Neural progenitor cell (in vitro differentiated cells): ENCODE measurements at places on chromosomes 16 and 17. TPM values are rescaled to one million over a fixed set of nuclear protein-coding genes. Genes with fewer than 3 reads are reported as not detected.

DNA sequence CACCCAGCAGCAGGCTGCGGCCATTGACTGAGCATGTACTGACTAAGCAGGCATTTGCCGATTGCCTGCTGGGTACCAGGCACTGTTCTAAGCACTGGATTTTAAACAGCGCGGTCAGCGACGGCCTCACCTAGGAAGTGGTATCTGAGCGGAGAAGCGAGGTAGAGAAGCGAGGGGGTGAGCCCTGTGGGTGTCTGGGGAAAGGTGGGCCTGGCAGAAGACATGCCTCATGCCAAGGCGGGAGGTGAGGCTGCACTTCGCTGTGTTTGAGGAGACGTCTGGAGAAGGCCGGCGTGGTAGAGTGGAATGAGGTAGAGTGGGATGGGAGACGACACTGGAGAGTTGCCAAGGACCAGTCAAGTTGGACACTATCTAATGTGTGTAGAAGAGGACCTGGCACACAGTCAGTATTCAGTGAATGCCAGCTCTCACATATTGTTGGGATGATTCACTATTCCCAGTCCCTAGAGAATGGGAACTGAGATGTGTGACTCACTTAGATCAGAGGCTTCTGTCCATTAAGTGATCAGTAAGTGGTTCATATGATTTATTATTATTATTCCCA lies 14.4 kb downstream of the SYCE1L start:
- no peak for DNase-seq

GRCh38 chr17:61152898-61153297 lies 246.7 kb upstream of the TBX2 start:
- DNase-seq: no peak

DNA sequence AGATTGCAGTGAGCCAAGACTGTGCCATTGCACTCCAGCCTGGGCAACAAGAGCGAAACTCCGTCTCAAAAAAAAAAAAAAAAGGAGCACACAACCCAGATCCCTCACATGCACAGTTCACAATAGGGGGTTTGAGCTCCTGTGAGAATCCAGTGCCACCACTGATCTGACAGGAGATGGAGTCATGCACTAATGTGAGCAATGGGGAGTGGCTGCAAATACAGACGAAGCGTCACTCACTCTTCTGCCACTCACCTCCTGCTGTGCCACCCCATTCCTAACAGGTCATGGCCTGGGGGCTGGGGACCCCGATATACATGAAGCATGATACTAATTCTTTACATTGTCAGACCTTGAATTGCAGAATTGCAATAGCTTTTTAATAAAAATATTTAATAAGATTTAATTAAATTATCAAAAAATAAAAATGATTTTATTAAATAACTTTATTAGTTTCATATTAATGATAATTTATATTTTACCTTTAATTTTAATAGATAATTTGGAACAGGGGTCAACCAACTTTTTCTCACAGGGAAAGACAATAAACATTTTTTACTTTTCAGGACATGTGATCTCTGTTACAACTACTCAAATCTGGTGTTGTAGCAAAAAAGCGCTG lies 171.4 kb downstream of the COPRS start:
- no peak for DNase-seq

DNA sequence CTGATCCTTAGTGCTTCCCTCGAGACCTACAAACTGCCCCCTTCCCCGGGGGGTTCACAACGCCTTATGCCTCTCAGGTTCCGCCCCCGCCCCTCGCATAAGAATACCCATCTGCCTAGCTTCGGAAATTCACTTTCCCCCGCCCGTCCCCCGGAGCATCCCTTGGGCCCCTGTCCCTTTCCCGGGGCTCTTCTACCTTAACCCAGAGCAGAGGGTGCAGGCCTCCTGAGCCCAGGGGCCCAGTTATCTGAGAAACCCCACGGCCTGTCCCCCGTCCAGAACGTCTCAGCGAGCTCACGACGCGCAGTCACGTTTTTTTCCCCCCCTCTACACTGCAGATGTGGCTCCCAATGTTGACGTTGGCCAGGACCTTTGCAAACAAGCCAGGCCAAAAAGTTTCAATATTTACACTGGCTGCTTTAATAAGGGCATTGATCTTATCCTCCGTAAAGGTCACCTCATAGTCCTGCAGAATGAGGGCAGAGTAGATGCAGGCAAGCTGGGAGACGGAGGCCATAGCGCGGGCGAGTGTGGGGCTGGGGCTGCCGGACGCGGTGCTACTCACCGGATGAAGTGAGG lies 1.4 kb upstream of the NBR1 start:
- peak; percentile 56 for DNase-seq

GRCh38 chr17:58534331-58534730 lies 19.9 kb upstream of the MTMR4 start:
- no peak for DNase-seq

GRCh38 chr16:85231959-85232358 lies 119.7 kb upstream of the CIBAR2 start:
- no peak for DNase-seq

DNA sequence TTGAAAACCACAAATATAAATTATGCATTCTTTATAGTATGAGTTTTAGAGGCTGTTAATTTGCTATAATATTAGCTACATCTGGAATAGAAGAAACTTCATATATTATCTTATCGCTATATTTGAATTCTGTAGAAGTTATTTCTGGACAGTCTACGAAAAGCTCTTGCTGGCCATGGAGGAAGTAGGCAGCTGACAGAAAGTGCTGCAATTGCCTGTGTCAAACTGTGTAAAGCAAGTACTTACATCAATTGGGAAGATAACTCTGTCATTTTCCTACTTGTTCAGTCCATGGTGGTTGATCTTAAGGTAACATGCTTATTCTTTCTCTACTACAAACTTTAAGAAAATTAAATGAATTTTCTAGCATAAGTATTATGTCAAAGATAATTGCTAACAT lies 96.8 kb downstream of the OMG start:
- no peak for DNase-seq

DNA sequence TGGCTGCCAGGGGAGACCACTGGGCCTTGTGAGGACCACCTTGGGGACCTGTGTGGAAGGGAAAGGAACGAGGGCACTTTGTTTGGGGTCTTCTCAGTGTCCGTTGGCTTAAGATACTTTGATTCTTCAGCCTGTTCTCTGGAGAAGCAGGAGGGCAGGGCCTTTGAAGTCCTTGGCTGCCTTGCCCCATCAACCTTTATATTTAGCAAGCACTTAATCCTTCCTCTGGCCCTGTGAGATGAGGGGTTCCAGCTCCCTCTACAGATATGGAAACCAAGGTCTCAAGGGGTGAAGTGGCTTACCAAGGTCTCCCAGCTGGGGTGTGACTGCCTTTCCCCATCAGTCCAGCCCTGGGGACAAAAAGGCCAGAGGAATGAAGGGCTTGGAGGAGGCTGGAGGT lies 28.5 kb downstream of the TTYH2 start:
- no peak for DNase-seq

Gene CHST4
- 0.09 TPM in 1 of 2 replicates, not detected in the other for total RNA-seq

- no peak for DNase-seq
Observed at GRCh38 chr17:17535957-17536356, 39.8 kb upstream of the RASD1 start.

DNA sequence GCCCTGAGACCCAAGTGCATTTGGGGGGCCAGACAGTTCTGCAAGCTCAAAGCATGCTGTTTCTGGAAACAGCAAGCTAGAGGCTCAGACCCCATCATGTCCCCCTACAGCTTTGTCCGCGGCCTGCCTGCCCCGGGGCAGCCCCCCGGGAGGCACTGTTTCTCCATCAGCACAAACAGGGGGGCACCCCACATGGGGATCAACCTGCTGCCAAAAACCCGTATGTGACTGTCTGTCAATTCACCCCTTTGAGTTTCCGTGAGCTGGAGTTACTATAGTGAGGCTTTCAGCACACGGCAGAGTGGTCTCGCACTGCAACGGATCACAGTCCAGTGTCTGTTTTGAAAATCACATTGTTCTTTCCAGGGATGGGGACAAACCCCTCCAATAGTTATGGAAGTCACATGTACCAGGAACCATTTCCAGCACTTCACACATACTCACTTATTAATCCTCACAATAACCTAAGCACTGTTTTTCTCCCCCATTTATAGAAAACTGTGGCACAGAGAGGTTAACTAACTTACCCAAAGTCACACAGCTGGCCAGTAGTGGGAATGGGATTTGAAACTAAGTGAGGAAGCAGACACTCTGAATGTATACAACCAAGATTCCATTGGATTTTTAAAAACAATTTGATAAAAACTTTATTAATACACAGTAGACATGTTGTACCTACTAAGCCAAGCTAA lies 269.0 kb downstream of the C16orf95 start:
- no peak for DNase-seq

Gene ABCA9
- total RNA-seq: 0.03 and 0.13 TPM in 2 replicates

DNA sequence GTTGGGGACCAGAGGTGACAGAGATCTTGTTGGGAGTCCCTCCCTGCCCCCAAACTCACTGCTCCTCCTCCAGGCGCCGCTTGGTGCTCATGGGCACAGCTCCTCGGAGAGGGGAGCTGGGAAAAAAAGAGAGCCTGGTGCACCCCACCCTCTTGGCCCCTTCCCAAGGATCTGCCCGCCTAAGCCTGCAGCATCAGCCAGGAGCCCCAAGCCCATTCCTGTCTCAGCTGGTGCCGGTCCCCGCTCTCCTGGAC lies 400 bp downstream of the HCFC1R1 start:
- DNase-seq: no peak

DNA sequence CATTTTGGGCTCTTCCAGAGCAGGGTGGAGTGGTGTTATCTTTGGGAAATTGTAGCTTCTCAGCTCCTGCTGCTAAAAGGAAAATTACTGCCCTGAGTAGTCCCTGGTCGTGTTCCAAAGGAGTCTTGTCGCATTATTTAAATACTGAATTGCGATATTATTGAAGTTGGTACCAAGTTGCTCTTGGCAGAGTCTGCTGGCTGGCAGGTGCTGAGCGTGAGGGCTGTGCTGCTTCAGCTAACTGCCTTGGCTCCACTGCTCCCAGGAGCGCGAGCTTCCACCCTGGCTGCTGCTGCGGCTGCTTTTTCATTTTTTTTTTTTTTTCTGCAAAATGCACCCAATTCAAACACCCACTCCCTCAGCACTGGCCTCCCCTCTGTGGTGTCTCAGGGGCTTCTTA lies 289.8 kb downstream of the MAF start:
- no peak for DNase-seq

GRCh38 chr16:1990351-1991134 lies 773 bp downstream of the SYNGR3 start:
- peak; percentile 86 for DNase-seq

DNA sequence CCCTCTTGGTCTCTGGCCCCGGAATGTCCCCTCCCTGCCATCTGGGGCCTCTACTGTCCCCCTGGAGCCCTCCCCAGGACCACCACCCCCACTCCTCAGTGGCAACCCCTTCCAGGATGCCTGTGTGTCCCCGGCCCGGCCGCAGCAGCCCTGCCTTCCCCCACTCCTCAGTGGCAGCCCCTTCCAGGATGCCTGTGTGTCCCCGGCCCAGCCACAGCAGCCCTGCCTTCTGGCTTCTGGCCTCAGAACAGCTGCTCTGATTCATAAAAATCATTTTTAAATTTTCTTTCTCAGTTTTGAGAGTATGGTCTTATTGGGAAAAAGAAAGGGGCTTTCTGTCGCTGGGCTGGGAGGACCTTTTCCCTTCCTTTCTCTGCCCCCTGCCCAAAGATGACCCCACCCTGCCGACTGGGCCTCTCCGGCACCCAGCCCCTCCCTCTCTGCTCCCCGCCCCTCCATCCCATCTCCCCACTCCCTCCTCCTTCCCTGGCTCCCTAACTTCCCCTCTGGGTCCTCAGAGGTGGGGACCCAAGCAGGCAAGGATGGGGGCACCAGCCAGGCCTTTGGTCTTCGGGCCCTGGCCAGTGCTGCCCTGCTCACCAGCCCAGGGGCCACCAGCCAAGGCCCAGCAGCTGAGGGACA lies 40.5 kb downstream of the BAHCC1 start:
- DNase-seq: no peak

DNA sequence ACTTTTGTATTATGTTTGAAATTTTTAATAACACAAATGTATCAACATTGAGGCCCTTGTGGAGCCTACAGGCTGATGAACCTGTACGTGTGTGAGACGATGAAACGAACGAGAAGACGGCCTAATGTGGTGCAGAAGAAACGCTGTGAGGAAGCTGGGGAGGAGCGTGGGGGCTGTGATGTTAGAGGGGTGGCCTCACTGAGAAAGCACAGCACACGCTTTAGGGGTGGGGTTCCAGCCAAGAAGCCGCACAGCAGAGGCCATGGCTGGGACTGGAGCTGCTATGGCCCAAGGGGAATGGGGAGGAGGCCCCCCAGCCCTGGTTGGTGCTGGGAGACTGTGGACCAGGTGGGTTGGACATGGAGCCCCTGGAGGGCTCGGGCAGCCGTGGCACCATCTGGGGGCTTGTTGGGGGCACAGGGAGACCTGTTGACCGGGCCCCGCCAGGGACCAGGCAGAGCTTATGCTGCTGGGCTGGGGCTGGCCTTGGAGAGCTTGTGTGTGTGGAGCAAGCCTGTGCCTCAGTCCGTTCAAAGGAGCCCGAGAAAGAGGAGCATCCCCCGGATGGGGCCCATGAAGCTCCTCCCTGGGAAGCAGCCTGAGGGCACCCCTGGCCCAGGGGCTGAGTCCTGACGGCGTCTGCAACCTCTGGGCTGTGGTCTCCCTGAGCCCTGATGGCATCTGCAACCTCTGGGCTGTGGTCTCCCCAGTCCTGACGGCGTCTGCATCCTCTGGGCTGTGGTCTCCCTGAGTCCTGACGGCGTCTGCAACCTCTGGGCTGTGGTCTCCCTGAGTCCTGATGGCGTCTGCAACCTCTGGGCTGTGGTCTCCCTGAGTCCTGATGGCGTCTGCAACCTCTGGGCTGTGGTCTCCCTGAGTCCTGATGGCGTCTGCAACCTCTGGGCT lies 44.7 kb downstream of the METRNL start:
- DNase-seq: no peak

DNA sequence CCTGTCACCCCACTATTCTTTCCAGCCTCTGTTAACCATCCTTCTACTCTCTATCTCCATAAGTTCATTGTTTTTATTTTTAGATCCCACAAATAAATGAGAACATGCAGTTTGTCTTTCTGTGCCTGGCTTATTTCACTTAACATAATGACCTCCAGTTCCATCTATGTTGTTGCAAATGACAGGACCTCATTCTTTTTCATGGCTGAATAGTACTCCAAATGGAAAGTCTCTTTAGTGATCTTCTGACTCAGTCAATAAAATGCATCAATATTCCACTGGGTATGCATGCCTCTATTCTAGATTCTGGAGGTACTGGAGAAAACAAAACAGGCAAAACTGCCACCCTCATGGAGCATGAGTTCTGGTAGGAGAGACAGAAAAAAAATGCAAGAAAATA lies 459.0 kb downstream of the XYLT1 start:
- no peak for DNase-seq

Gene CDRT4
- 7.7 and 18.2 TPM in 2 replicates for total RNA-seq

DNA sequence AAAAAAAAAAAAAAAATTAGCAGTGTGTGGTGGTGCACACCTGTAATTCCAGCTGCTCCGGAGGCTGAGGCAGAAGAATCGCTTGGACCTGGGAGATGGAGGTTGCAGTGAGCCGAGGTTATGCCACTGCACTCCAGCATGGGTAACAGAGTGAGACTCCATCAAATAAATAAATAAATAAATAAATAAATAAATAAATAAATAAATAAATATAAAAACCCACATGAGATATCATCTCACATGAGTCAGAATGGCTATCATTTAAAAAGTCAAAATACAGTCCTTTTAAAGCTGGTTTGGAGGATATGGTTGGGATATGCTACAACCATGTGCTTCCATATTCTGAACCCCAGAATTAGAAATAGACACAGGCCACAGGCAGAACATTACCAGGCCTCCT lies 114.3 kb downstream of the WSCD1 start:
- DNase-seq: no peak

Gene C16orf54
- not detected in 2 replicates for total RNA-seq

GRCh38 chr17:9142772-9143494 lies 121.6 kb downstream of the NTN1 start:
- no peak for DNase-seq

GRCh38 chr16:19555938-19556771 lies 652 bp downstream of the VPS35L start:
- peak; percentile 88 for DNase-seq

Gene CA7
- total RNA-seq: not detected in 2 replicates

Gene TPSD1
- not detected in 2 replicates for total RNA-seq
